ENCODE measurements at places on chromosomes 16 and 17.

GRCh38 chr17:28773736-28774135 is 29.9 kb downstream of the TRAF4 start:
- DNase-seq: no peak

GRCh38 chr17:9007052-9007714 is 14.1 kb upstream of the NTN1 start:
- no peak for DNase-seq

DNA sequence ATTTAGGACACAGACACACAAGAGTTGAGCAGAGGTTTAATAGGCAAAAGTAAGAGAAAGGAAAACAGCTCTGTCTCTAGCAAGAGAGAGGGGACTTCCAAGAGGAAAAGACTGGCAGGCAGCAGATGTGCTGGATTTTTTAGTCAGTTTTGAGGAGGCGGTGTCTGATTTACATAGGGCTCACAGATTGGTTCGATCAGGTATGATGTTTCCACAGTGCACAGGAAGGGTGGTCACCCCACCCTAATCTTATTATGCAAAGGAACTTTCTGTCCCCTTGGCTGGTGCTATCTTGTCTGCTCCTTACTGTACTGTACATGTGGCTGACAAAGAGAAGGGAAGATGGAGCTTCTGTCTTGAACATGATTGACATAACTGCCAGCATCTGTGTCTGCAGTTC is 25.3 kb downstream of the BFAR start:
- no peak for DNase-seq

- no peak for DNase-seq
These were observed 386.2 kb upstream of the CCL2 start for GRCh38 chr17:33868899-33869298.

DNA sequence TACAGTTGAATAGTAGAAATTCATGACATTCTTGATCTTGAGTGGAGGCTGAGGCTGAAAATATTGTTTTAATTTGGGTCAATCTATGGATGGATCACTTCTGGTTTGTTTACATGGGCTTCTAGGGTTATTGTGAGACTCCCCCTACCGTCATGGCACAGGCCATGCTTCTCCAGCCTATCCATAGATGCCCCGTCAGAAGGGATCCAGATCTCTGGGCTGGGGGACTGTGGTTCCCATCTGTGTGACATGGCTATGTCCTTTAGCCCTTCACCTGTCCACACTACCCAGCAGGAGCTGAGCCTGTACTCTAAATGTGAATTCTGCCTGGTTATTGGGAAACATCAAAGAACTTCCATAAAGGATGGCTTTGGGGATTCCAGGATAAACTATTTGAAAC is 160.4 kb downstream of the ABCC12 start:
- DNase-seq: no peak

- no peak for DNase-seq
These were observed 1688.4 kb downstream of the TP53TG3F start for GRCh38 chr16:35147556-35148504.

DNA sequence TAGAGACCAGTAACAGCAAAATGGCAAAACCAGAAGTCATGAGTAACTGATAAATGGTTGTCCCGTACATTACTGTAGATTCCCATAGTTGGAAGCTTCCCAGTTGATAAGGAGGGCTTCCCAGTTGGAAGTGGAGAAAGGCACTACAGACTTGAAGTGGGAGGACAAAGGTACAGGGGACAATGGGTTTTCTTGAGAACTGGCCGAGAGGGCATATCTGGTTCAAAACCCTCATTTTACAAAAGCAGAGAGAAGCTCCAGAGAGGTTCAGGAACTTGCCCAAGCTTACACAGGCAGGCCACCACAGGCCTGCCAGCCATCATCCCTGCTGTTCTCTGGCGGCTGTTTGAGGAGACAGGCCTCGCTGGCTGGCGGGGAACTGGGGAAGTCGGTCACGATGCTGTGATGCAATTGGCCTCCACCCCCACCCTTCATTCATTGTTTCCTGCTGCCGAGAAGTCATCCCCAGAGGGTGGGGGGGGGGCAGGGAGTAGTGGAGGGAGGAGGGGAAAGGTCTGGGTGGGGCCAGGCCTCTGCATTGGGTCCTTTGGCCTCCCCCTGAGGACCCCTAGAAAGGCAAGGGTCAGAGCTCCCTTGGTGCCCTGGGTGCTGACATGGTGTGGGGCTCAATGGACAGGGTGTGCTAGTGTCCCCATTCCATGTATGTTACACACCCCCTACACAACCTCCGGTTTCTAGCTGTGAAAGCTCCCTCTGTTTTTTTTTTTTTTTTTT is 3.0 kb downstream of the UBALD2 start:
- DNase-seq: peak; percentile 52

DNA sequence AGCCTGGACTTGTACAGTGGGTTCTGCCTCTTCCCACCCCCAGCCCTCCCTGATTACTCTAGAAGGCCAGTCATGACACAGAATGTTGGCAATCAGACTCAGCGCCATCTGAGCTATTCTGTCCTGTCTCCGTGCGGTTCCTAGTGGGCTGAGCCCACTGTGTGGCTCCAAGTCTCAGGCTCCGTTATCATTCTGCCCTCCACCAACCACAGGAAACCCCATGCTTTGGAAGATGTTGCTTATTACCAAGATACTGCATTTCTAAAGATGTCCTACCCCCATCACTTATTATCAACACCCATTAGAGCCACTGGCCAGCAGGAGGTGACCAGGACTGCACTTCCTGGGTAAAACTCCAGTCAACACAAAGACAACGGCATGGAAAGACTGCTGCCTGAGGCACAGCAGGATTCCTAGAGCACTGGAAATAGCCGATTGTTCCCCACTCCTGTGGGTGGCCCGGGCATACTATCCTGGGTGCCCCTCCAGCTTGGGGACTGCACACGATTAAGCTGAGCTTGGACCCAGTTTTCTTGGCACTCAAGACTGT is 133.6 kb downstream of the AATF start:
- no peak for DNase-seq

GRCh38 chr17:35713069-35713728 is 18.2 kb upstream of the RASL10B start:
- no peak for DNase-seq

DNA sequence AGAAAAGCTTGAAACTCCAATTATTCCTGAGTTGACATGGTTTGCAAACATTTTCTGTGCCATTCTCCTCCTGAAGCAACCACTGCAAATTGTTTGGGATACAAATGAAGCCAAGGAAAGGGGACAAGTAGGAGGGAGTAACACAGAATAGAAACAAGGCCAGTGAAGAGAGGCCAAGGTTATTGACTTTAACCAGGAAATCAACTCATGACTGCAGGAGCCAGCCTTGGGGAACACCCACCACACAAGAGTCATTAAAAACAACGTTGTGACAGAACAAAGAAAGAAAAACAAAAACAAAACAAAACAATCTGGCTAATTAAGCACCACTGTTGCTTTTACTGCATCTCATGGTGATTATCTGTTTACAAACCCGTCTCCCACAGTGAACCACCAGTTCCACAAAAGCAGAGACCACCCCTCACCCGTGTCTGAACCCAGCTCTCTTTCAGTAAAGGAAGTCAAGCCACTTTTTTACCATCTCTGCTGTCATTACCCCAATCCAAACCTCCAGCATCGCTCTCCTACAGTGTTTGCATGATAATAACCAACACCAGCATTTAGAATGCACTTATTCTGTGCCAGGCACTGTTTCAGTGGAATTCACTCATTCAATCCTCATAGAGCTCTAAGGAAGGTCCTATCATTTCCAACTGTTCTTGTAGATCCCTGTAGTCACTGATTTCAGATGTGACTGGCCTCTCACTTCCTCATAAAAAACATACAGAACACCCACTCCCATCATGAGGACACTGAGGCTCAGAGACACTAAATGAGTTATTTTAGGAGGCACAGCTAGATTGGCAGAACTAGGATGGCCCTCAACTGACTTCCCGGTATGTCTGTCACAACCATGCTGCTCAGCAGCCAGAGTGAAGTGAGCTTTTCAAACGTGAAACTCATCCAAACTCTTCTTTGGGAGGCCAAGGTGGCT is 2.0 kb downstream of the ZDHHC1 start:
- no peak for DNase-seq

DNA sequence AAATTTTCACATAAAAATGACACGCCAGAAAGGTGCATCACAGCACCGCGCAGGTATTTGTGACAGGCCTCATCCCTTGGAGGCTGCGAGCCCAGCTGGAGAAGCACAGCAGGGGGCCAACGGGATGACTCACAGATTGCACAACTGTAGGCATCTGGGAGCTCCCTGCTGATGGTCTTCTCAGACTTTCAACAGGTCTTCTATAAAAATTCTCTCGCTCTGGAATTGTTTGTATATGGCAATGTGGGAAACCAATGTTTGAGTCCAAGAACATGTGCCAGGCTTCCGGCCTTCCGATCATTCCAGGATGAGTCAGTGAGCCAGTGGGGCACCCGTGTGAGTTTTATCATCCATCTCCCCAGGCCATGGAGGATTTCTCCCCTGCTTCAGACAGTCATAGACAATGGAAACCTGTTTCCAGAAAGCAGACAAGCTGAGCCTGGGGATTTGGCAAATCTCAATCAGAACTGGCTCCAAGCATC is 24.1 kb upstream of the ADORA2B start:
- DNase-seq: no peak

DNA sequence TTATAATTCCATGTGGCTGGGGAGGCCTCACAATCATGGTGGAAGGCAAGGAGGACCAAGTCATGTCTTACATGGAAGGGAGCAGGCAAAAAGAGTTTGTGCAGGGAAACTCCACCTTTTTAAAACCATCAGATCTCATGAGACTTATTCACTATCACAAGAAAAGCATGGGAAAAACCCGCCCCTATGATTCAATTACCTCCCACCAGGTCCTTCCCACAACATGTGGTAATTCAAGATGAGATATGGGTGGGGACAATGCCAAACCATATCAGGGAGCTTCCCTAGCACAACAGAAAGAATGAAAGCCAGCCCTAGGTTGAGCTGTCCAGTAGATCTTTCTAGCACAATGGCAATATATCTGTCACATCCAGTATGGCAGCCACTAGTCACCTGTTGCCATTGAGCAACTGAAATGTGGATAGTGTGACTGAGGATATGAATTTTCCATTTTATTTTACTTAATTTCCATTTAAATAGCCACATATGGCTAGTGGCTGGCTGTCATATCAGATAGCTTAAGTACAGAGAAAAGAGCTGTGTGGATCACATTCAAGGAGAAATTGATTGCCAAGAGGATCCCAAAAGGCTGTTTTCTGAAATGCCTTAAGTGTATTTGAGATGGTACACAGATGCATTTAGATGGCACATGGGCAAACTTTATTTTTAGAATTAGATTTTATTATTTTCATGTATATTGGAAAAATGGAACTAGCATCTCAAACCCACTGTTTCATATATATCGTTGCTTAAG is 273.0 kb downstream of the GRIN2A start:
- no peak for DNase-seq

GRCh38 chr16:67148656-67149275 is 2.0 kb downstream of the B3GNT9 start:
- DNase-seq: no peak

GRCh38 chr16:26981266-26981938 is 85.3 kb upstream of the C16orf82 start:
- no peak for DNase-seq

DNA sequence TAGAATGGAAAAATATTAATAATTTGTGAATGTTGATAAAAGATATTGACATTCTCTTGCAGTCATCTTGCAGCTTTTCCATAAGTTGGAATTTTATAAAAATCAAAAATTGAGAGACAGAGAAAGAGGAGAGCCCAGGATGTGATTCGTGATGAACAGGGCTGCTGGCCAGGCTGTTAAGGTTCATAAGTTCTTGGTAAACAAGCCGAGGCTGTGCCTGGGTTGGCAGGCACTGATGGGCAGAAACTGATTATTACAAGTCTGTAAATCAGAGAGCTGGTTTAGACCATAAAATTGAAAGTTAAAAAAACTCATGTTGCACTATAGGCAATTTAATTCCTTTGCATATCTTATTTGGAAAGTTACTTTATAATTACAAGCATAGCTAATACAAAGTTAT is 533.7 kb downstream of the HAPSTR1 start:
- DNase-seq: no peak

- no peak for DNase-seq
These were observed 18.6 kb downstream of the GRIN2C start for GRCh38 chr17:74840989-74841666.

DNA sequence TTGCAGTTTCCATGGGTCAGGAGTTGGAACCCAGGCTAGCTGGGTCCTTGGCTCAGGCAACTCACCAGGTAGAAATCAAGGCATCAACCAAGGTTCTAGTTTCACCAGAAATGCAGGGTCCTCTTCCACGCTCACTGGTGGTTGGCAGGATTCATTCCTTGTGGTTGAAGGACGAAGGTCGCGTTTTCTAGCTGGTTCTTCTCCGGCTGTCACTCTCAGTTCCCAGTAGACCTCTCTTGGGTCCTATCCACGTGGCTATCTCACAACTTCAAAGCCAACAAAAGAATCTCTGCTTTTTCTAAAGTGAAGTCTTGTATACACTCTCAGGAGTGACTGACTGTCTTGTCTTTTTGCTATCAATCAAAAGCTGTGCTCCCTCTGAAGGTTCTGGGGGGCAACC is 146.3 kb upstream of the NOL11 start:
- no peak for DNase-seq

DNA sequence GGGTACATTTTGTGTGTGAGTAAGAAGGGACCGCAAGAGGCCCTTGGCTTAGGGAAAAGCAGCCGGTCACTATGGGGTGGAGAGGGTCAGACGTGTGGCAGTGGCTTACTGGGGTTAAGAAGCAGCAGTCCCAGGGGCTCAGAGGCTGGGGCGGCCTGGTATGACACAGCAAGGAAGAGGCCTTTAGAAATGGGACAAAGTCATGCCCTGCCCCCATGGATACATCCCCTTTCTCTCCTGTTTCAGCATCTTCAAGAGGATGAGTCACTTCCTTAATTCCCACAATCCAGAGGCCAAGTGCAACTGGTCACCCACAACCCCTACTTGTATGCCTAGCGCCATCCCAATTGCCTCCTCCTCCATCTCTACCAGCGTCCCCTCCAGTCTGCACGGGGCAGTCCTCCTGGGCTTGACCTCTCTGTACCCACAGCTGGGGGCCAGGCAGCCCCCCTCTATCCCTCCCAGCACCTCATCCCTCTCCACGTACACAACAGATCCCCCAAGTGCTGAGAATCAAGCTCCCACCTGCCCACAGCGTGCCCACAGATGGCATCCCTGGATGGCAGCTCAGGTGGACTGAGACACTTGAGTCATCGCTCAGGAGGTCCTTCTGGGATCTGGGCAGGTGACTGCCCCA is 6.9 kb upstream of the EFTUD2 start:
- no peak for DNase-seq

GRCh38 chr17:73098919-73099318 is 6.4 kb upstream of the SLC39A11 start:
- DNase-seq: no peak

GRCh38 chr17:7769854-7770253 is 52.3 kb downstream of the DNAH2 start:
- no peak for DNase-seq

DNA sequence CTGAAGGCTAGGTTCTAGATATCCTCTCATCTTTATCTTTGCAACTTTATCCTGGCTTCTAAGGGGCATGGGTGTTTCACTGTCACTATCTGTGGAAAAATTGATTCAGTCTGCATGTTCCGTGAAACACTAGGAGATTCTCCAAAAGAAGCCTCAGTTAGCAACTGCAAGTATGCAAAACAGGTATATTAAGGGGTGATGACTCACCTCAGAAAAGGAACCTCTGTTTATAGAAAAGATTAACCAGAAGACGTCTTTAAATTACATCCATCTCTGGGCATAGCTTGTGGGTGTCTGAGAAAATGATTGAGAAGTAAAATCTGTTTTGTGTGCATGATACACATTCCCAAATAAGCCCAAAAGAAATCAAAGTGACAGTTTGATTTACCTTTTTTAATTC is 353.8 kb upstream of the HSBP1 start:
- DNase-seq: no peak

- DNase-seq: no peak
These were observed 54.2 kb upstream of the IL34 start for GRCh38 chr16:70592106-70592571.
